ENCODE measurements at places on chromosomes 4 and X.

DNA sequence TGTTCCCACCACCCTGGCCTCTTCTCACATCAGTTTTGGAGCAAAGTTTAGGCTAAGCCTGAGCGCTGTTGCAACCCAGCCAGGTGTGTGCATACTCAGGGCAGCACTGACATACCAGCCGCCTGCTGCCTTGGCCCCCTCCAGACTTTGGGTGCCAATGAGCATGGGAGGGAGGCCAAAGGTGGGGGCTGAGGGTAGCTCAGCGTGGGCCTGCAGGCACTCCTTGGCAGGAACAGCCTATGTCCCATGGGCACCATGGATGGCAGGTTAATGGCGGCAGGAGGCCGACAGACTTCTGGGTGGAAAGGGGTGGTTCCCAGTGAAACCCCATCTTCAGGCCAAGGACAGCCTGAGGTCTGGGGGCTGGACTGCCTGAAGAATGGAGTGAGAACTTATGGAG is 462.2 kb downstream of the ADGRL3 start:
- no peak for DNase-seq

GRCh38 chr4:143357161-143357845 is 20.6 kb downstream of the GAB1 start:
- no peak for DNase-seq

DNA sequence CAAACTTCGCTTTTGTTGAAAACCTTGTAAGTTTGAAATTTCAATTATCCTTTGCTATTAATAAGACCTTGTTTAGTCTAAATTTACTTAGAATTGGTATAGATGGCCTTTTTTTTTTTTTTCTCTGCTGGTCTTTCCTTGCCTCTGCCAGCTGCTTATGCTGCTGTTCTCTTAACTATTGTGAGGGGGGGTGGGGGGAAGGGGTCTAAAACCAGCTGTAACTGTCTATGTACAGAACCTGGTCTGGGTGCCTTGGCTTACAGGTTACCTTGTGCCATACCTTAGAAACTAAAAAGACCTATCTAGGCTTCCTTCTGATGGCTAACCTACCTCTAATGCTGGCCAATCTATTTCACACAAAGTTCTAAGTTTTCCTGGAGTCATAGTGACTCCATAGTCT is 1.0 kb downstream of the UGT2B17 start:
- DNase-seq, result no peak

DNA sequence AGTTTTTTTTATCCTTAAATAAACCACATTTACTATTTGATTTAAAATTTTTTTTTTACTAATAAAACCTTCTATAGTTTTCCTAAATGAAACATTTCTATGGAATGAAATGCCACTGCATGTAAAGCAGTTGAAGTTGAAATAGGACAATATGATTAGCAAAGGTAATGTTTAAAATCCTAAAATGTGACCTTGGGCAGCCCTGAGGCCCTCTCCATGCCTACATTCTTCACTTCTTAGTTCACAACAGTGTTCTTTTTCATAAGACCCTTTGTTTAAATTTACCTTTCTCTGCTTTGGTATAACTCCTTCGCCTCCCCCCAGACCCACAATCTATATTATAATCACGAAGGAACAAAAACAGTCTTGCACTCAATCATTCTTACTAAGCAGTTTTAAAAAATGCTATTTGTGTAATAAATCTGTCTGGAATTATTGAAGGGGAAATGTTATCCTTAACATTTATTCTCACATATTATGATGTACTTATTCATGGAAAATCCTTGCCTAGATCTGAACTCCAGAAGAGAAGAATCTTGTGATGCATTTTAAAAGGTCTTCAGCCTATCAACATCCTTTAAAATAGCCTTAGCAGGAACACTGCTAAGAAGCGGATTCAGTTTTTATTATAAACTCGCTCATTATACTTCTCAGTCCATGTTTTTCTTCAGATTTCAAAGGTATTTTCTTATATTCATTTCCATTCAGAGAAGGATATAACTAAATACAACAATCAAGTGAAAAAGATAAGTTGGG is 124.6 kb upstream of the NAP1L5 start:
- DNase-seq, result no peak

- DNase-seq, result no peak
These were observed 436.4 kb downstream of the PCDH19 start for GRCh38 chrX:99973572-99974226.

- no peak for DNase-seq
These were observed 577.1 kb downstream of the GALNTL6 start for GRCh38 chr4:172390331-172390730.

DNA sequence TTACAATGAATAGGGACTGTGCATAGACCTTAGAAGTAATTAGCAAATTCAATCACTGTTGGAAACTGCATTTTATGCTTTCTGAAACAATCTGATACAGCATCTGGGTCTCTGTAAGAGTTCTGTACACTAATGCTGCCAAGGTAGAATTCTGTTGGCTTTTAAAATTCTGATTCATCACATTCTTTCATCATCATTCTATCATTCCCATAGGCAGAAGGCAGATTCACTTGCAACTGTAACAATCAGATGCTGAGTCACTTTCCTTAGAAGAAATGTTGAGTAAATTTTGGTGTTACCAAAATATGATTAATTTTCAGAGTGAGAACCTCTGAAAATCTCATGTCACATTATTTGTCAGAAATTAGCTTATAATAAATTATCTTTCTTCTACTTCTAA is 267.2 kb downstream of the MAPK10 start:
- no peak for DNase-seq

DNA sequence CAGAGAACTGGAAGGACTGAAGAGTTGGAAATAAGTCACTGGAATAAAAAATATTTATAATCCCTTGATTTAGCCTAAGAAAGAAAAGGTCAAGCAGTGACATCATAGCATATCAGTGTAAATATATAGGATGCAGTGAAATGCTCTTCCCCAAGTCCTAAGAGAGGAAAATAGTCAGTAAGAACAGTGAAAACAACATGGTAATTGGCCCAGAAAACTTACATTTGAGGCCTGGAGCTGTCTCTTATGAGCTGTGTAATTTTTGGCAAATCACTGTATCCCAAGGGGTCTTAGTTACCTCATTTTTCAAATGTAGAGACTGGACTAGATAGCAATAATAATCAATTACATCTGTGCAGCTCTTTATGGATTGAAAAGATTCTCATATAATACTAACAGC is 255.7 kb upstream of the AR start:
- no peak for DNase-seq

DNA sequence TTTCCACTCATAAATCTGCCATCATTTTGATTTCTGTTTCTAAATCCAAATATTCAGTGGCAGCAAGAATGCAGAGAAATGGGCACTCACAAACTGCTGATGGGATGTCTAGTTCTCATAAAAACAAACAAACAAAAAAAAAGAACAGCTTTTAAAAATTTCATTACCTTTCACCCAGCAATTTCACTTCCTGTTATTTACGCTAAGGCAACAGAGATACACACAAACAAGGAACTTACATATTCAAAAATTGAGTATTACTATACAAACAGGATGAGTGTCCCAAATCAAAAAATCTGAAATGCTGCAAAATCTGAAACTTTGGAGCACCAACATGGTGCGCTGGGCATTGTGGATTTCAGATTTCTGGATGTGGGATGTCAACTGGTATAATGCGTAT is 36.4 kb downstream of the FAT1 start:
- DNase-seq, result no peak

GRCh38 chrX:126985981-126986380 is 166.5 kb downstream of the PRR32 start:
- DNase-seq, result no peak

DNA sequence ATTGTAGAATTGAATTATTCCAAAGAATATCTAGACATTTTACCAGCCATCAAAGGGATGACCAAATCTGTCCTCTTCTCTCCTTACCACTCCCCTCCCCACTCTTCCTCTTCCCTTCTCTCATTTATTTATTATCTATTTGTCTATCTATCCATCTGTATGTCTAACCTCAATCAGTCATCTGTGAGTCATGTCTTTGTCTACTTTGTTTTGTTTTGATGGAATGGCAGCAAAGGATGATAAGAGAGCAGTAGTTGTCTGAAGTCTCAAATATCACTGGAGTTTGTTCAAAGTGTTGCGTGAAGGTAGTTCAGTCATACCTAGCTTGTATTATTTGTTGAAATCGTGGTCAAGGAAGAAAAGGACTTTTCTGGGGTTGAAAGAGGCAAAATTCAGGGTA is 34.7 kb upstream of the PGRMC2 start:
- DNase-seq, result no peak

DNA sequence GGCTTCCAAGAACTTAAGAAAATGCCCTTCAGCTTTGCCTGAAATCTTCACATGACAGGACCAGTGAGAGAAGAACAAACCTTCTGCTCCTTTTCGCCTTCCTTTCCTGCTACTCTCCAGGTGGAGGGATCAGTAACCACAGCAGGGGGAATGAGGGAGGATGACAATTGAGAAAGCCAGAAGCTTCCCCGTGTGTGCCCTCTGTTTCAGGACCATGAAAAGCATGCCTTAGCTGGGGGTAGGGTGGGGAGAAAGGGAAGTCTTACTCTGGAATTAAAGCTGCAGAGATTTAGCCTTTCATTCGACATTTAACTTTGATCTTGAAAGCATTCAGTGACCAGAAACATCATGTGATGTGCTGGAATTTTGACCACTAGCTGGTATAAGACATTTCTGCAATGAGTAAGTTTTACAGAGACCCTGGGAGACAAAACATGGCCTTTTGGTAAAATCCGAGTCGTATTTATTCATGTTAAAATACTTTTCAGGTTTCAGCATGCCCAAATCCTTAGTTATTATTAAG is 10.6 kb upstream of the PUDP start:
- no peak for DNase-seq

DNA sequence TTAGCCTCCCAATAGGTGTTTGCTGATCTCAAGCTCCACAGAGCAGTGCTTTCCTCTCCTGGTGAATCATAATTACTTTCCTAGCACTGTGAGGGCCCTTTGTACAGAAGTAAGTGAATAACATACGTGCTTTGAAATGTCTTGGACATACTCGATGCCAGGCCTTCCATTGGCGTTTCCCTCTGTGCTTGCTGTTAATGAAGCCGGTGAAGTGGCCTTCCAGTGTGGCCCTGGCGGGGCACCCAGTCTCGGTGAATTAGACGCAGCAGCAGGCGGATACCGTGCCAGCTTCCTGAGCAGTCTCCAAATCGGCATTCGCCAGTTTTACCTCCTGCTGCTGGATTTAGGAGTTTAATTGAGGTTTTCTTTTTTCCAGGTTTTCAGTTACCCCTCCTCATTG is 132.3 kb downstream of the HMX1 start:
- no peak for DNase-seq

DNA sequence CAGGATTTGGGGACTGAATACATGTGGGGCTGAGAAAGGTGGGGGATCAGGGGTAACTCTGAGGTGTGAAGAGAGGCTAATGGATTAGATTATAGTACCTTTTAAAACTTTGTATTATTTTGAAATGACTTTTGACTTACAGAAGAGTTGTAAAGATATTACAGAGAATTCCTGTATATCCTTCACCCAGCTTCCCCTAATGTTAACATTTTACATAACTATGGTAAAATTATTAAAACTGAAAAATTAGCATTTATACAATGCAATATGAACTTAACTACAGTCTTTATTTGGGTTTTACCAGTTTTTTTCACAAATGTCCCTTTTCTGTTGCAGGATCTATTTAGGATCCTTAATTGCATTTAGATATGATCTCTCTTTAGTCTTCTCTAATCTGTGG is 57.4 kb downstream of the TMEM164 start:
- no peak for DNase-seq

- DNase-seq, result no peak
These were observed 1.3 kb downstream of the NOP14 start for GRCh38 chr4:2961811-2962441.

DNA sequence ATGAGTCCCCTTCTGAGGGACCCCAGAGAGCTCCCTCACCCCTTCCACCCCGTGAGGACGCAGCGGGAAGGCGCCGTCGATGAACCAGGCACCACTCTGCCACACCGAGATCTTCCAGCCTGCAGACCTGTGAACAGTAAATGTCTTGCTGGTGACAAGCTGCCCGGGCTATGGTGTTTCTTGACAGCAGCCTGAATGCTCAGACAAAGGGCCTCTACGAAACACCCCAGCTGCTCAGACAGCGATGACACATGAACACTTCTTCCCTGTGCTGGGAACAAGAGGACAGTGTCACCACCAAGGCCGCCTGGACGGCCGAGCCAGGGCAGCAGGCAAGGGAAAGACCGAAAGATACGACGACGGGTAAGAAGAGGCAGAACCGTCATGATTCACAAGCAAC is 30.6 kb upstream of the GTPBP6 start:
- DNase-seq, result no peak

DNA sequence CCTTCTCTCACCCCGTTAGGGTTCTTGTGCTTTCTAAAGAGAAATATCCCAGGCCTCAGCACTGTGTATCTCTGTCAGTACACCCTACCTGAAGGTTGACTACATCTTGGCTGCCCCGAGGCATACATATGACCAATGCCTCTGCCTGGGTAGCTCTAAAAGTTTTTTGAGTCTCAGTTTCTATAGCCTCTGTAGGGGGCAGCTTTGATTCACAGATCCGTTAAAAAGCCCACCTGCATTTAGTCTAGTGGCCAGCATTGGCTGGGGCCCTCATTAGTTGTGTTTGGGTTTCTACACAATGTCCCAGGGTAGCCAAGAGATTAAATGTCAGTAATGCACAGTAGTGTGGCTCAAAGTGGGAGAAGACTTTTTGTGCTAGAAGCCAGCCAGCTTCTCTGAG is 151.1 kb downstream of the CFAP299 start:
- no peak for DNase-seq

- peak; percentile 57 for DNase-seq
These were observed 223.1 kb upstream of the DMD start for GRCh38 chrX:33434256-33435092.

- DNase-seq, result no peak
These were observed 1.7 kb upstream of the AFP start for GRCh38 chr4:73434311-73434710.

DNA sequence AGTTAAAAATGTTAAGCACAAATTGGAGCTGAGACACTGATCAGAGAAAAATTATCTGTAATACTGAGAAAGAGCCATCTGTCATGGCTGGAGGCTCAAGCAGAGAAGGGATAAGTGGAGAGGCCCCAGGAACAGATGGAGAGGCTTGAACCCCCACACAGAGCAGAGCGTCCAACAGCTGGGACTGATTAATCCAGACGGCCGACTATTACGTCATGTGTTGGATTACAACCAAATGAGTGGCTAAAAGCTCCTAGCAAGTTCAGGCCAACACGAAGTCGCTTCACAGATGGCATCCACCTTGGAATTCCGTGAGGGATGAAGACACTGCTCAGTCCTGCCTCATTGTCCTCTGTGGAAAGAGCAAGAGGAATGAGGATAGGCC is 57.7 kb upstream of the ATXN3L start:
- DNase-seq, result no peak

- no peak for DNase-seq
These were observed 733.4 kb upstream of the INTU start for GRCh38 chr4:126899331-126899801.

All from NCI-H510A treated with DMSO at 0.1 percent for 48 hours (cell line).